ENCODE measurements at places on chromosomes 13 and 19.

- no peak for DNase-seq
Measured at GRCh38 chr13:106710266-106710665, 142.3 kb upstream of the ARGLU1 start.

GRCh38 chr19:1241417-1242095 lies at the start of gene ATP5F1D:
TSS of gene ATP5F1D (plus strand) at chr19:1241751. CDS start at chr19:1241851, 100 bp downstream.
- peak; percentile 99 for DNase-seq

DNA sequence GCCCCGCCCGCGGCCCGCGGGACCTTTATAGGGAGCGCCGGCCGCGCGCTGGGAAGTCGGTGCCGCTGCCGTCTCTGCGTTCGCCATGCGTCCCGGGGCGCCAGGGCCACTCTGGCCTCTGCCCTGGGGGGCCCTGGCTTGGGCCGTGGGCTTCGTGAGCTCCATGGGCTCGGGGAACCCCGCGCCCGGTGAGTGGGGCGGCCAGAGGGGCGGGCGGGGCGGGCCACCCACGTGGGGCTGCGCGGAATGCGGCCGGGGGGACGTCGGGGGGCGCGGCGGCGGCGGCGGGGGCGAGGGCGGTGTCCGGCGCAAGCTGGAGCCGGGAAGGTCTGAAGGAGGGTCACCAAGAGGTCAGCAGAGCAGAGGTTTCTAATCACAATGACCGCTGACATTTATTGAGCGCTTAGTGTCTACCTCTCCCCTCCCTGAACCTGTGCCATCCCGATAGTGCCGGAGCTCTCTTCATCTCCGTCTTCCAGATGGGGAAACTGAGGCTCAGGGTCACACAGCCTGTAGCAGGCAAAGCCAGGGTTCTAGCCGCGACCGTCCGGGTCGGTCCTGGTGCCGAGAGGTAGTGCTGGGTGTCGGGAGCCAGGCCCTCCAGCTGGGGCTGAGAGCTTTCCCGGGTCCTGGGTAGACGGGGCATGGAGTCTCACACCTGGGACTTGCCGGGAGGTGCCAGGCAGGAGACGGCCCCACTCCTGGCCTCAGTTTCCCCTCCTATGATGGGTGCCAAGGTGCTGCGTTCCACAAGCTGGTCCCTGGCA lies at the start of gene FSTL3:
TSS of gene FSTL3 (plus strand) at position 54 of the 767 bp plus-strand sequence. CDS start at position 86, 32 bp downstream.
- DNase-seq, result peak; percentile 85

- peak; percentile 72 for DNase-seq
Measured at GRCh38 chr19:2166741-2167738, 3.3 kb downstream of the DOT1L start.

GRCh38 chr19:658916-659839 lies 3.8 kb downstream of the RNF126 start:
- no peak for DNase-seq

Data from H7 (cell line).